ENCODE measurements at places on chromosomes 7 and 10.

- no peak for DNase-seq
Measured at GRCh38 chr10:8444630-8445029, 390.1 kb downstream of the GATA3 start.

DNA sequence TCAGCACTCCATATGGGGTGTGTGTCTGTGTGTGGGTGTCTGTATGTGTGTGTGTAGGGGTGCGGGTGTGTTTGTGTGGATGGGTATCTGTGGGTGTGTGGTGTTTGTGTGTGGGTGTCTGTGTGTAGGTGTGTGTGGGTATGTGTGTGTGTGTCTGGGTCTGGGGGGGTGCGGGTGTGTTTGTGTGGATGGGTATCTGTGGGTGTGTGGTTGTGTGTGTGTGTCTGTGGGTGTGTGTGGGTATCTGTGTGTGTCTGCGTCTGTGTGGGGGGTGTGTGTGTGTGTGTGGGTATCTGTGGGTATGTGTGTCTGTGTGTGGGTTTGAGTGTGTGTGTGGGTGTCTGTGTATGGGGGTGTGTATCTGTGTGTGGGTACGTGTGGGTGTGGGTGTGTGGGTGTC lies 148.7 kb downstream of the RGS10 start:
- DNase-seq, result no peak

- no peak for DNase-seq
Measured at GRCh38 chr7:42673951-42674350, 237.9 kb downstream of the C7orf25 start.

- no peak for DNase-seq
Measured at GRCh38 chr10:128539510-128540127, 413.4 kb upstream of the MKI67 start.

- DNase-seq, result no peak
Measured at GRCh38 chr10:53839440-53840039, 961.5 kb downstream of the PCDH15 start.

DNA sequence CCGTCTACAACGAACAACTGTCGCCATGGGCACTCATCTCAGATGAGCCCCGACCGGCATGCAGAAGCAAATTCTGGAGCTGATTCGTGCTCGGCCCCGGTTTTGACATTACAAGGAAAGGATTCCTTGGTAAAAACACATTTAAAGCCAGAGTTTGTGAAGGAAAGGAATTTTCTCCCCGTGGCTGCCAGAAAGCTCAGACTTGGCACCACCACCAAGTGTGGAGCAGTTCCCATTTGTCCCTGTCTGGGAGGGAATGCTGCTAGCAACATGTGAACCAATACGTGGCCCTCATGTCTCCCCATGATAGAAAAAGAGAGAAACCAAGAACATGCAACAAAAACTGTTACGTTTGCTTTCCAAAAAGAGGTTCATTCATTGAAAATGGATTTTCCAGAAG lies 55.2 kb upstream of the DDC start:
- DNase-seq, result peak; percentile 75

- DNase-seq, result no peak
Measured at GRCh38 chr10:15483215-15484075, 112.4 kb upstream of the FAM171A1 start.

DNA sequence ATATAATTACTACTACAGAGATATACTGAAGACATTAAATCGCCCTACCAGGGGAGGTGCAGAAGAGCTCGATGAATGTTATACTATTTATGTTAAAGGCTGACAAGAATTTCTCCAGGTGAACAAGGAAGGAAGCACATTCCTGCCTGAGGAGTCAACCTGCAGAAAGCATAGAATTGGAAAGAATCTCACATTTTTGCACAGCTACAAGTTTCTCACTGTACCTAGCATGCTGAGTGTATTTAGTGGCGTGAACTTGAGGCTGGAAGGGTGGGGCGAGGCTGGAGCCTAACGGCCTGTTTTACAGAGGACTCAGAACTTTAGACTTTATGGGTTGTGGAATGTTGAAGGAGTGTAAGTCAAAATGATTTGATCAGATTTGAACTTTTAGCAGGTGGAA lies 373.6 kb upstream of the LRGUK start:
- no peak for DNase-seq

- no peak for DNase-seq
Measured at GRCh38 chr10:99042051-99042771, 193.4 kb downstream of the HPSE2 start.

- no peak for DNase-seq
Measured at GRCh38 chr7:17807242-17807641, 133.1 kb downstream of the SNX13 start.

DNA sequence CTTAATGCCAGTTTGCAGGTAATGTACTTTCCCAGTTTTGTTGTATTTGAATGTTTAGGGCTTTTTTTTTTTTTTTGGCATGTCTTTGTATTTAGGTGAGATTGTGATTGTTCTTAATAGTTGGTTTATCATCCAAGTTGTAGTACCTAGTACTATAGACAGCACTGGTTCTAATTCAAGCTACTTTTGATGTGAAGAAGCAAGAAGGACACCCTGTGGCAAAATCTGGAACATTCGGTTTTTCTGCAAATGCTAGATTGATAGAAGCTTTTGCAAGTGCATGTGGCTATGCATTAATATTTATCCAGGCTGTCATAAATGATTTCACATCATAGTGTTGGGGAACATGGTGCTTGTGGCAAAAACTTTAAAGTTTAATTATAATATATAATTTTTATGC lies 248.9 kb downstream of the FOXP2 start:
- no peak for DNase-seq

DNA sequence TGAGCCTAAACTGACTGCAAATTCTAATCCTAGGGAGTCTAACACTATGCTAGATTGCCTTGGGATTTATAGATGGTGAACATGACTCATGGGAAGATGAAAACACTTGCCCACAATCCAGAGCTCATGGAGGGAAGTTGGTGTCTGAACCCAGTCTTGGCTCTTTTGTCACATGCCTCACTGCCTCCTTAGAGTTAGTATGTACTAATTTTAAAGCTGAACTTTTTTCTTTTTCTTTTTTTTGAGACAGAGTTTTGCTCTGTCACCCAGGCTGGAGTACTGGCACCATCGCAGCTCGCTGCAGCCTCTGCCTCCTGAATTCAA lies 14.4 kb downstream of the MRPL32 start:
- no peak for DNase-seq

- no peak for DNase-seq
Measured at GRCh38 chr7:97801108-97801507, 69.2 kb downstream of the TAC1 start.

DNA sequence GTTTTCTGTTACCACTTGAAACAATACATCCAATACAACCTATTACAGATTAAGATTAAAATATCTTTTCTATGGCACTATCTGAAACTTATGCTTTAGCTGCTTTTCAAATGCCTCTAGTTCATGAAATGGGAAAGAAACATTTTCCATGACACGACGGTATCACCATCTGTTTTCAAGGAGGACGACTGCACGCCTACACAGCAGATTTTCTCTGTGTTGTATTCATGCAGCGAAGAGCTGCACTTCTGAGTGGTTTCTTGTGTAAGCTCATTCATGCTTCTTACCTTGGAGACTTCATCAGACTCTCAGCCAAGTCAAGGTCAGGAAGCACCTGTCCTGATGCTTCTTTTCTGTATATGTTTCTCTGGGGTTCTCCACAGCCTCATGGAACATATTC lies 179.2 kb downstream of the DYNC1I1 start:
- DNase-seq, result no peak

GRCh38 chr10:89526358-89526757 lies 9.0 kb downstream of the SLC16A12 start:
- DNase-seq, result no peak

DNA sequence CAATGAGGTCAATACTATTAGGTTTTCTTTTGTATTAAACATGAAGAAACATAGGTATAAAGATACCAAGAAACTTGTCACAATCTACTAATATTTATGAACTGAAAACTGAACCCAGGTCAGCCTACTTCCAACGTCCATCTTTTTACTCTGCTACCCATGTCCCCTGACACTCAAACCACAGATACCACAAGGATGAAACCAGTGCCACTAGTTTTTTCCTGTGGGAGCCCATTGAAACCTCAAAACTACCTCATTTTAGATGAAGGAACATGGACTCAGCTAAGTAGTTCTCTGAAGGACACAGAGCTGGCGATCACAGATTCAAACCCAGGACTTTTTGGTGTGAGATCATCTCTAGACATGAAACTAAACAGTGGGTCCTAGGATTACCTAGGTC lies 6.8 kb downstream of the TET1 start:
- no peak for DNase-seq

- no peak for DNase-seq
Measured at GRCh38 chr7:121436688-121437087, 40.6 kb upstream of the FAM3C start.

GRCh38 chr10:31116226-31116625 lies 84.6 kb upstream of the ZNF438 start:
- no peak for DNase-seq

DNA sequence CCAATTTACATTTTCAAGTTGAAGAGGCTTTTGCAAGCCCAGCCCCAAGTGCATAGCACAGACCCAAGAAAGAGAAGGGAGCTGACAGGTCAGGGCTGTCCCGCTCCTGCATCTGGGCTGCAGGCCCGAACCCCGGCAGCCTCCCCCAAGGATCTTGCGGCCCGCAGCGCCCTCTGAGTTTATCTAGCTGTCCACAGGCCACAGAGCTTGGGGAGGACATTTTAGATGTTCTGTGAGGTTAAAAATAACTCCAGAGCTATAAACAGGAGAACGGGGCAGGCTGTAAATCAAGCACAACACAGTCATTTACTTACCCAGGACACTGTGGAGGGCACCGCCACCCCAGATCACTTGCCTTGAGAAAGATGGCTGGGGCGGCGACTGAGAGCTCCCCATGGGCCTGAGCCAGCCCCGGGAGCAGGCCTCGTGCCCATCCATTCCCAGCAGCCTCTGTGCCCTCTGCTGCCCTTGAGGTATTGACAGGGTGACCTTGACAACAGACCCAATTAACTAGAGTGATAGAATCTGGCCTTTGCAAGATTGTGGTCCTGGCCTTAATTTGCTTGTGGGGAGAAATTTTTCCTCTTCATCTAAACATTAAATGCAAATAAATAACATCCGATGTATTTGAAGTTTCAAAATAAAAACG lies 563.0 kb downstream of the TCERG1L start:
- DNase-seq, result no peak

GRCh38 chr10:111856631-111857030 lies 326.9 kb downstream of the GPAM start:
- no peak for DNase-seq

GRCh38 chr10:113078282-113078907 lies 128.3 kb downstream of the TCF7L2 start:
- no peak for DNase-seq

GRCh38 chr10:61949687-61950086 lies 48.2 kb downstream of the ARID5B start:
- DNase-seq, result no peak

DNA sequence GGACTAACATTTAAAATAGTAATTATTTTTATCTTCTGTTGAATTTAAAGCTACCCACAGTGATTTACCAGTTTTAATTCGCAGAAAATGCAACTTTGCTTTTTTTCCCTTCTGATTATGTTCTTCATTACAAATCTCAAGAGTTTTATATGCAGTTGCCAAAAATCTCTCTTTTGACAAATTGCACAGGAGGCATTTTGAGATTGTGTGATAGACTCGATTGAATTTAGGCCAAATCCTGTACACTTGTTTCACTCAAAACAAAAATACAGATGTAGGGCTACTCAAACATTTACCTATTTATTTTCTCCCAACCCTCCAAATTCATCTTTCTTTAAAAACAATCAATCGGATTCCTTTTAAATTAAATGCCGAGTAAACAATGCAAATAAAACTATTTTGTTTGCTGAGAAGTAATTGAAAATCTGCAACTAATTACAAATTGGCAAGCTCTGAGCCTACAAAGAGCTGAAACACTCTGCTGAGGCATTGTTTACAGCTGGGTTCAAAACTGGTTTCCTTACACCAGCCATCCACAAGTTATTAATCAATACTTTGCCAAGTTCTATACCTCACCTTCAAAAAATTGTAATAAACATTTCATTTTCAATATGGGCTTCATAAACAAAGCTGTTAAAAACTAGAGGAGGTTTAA lies 214.9 kb upstream of the TCF7L2 start:
- no peak for DNase-seq

GRCh38 chr10:131902211-131902610 lies 1.4 kb downstream of the PPP2R2D start:
- peak; percentile 48 for DNase-seq

GRCh38 chr10:102408131-102408727 lies 10.4 kb downstream of the PSD start:
- DNase-seq, result no peak

DNA sequence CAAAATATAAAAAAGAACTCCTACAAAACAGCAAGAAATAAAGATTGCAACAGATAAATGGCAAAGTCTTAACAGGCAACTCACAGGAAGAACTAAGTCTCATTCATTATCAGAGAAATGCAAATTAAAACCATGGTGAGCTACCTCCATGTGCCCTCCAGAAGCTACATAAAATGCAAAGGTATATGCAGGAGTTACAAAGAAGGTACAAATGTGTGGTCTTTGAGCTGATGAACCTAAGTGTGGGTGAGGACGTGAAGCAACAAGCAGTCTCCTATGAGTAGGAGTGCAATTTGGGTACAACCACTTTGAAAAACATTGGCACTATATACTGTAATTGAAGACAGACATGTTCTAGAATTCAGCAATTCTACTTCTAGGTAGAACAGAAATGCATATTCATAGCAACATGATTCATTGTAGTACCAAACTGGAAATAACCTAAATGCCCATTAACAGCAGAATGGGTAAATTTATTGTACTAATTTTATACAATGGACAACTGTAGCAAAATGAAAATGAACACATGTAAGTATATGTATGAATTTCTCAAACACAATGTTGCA lies 61.6 kb upstream of the KCNMA1 start:
- no peak for DNase-seq

GRCh38 chr10:22500656-22501340 lies 155.5 kb downstream of the SPAG6 start:
- no peak for DNase-seq

GRCh38 chr7:14734839-14735321 lies 167.7 kb downstream of the DGKB start:
- DNase-seq, result no peak

DNA sequence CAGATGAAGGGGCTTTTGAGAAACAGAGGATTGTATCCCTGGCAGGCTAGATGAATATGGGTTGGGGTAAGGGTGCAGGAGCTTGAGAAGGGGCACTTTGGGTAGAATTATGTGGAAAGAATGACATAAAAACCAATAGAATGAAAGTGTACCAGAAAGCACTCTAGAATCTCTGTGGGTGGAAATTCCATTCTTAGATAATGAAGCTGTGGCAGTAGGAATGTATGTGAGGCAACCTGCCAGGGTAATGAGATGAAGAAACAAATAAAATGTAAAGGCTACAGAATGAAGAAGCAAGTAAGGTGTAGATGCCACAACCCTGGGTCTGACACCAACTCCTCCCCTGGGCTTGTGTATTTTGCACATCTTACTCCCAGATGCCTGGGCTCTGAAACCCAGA lies 16.8 kb downstream of the NOBOX start:
- DNase-seq, result peak; percentile 1

- DNase-seq, result no peak
Measured at GRCh38 chr10:79331709-79332108, 15.6 kb upstream of the PPIF start.

Measured in tibial artery (tissue), 4 donors.